ENCODE measurements at places on chromosomes 5 and 9. TPM values are rescaled to one million over a fixed set of nuclear protein-coding genes. Genes with fewer than 3 reads are reported as not detected.

Gene RNF183
- not detected for total RNA-seq

Gene AGGF1
- total RNA-seq: 21.4 TPM

Gene PCDHGB5
- 32.0 TPM for total RNA-seq

Gene IL7R
- total RNA-seq: 0.06 TPM

Gene SHISAL2B
- total RNA-seq: not detected

Gene MARCHF11
- total RNA-seq: not detected

Gene SURF6
- 14.2 TPM for total RNA-seq

Gene PDZD2
- total RNA-seq: 3.7 TPM

Gene C9
- not detected for total RNA-seq

Gene SLC2A6
- total RNA-seq: 7.7 TPM

Gene EMB
- 1.0 TPM for total RNA-seq

Gene ECM2
- 39.1 TPM for total RNA-seq

Gene PCDHA4
- total RNA-seq: 0.24 TPM

Gene GPR150
- total RNA-seq: 0.20 TPM

Gene CAST
- total RNA-seq: 156 TPM

Gene SLC1A1
- total RNA-seq: 16.2 TPM

Gene CNTLN
- total RNA-seq: 7.7 TPM
